Activated T-cell treated with anti-CD3 and anti-CD28 coated beads for 48 hours (primary cell): ENCODE measurements at places on chromosomes 5 and 9.

DNA sequence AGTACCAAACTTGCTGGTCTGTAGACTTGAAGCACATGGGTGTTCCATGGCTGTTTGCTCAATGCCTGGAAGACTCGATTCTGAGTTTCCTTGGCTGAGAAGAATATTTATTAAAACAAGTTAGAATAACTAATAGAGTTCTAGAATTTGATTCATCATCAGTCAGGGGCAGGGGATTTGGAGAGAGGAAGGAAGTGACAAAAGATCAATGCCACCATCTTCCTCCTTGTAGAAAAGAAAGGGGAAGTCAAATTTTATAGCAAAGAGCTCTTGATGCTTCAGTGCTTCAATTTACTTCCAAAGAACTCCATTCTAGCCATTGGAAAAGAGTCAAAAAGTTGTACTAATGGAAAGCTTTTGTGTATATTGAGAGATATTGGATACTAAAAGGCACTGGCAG, 236.3 kb downstream of the MCTP1 start:
- no peak for DNase-seq

DNA sequence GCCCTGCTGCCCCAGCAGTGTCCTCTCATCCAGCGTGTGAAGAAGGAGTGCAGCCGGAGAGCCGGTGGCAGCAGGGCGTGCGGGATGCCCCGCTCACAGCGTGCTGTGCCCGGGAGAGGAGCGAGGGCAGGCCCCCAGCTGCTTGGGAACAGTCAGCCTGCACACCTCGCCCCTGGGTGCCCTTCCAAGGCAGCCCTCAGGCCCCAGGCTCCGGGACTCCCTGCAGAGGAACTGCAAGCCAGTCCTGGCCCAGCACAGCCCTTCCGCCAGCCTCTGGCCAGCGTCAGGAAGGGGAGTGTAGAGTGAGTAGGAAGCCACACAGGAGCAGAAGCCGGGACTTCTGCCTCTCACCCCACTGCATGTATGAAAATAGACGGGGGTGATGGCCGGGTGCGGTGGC, 43.5 kb downstream of the ADAMTS2 start:
- DNase-seq, result no peak

DNA sequence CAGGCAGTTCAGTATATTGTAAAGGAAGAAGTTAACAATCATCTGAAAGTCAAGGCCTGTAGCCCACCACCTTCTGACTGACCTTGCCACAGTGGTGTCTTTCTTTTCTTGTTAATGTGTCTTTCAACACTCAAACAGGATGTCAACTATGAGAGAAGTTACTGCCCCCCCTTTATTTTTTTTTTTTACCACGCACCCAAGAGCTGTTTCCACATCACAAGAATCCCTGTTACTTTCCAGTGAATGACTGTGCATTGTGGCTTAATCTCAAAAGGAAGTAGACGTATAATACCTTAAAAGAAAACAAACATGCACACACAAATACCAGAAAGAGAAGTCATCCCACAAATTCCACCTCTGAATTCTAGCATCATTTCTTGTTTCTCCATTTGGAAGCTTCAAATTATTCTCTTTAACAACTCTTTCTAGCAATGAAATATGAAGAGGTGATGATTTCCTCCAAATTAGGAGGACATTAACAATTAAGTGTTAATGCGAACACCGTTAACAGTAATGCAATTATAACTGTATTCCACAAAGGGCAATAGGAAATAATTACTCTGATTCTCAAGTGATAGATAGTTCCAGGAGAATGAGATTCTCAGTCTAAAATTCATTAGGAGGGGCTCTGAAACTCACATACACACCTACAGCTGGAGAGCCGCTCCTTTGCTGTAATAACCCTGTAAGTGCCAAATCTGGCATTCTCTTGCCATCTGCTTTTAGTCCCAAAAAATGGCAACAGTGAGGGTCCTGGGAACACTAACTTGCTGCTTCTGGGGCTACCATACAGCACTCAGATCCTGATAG, 201.0 kb downstream of the EFNA5 start:
- DNase-seq, result no peak

DNA sequence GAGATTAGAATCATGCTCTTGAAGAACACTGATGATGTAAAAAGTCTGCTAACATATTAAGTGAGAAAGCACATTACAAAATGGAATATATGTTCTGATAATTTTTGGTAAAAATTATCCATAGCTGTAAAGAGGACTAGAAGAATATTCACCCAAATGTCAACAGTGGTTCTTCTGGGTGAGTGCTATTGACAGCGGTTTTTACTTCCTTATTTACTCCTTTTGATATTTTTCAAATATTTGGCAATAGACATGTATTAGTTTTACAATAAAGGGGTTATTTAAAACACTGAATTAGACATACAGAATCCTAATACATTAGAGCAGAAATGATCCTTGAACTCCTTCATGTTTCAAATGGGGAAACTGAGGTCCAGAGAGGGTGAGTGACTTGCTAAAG, 26.9 kb upstream of the MEGF9 start:
- no peak for DNase-seq

DNA sequence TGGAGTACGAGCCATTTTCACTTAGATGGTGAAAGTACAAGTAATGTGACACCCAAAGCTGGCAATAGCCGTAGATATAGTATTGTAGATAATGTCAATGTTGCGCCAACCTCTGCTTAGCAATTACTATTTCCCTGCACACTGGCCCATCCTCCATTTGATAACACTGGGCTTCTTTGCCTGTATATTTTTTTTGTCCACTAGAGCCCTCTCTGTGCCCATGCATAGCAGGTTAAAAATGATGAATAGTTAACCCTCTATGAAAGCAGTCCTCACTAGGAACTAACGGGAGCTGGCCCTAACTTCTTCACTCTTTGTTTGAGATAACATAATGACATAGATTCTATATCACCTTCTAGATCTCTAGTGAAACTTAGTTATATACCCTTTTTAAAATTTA, 416.8 kb downstream of the TUSC1 start:
- no peak for DNase-seq

DNA sequence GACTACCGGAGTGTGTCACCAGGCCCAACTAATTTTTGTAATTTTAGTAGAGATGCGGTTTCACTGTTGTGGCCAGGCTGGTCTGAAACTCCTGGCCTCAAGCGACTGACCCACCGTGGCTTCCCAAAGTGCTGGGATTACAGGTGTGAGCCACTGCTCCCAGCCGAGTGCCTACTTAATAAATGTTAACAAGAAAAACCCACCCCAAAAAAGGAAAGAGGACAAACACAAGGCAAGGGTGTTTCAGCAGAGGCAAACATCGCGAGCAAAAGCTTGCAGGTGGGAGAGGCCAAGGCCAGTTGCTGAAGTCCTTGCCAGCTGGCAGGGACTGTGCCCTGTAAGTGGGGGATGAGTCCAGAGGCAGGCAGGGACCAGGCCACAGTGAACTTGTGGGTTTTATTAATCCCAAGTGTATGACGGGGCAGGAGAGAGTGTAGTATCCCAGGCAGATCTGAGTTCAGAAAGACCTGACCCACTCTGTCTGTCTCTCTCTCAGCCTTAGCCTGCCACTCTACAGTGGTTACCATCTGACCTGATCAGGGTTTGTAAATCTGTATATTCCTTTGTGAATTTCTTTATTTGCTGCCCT, 6.4 kb upstream of the FPGS start:
- no peak for DNase-seq

- no peak for DNase-seq
Measured at GRCh38 chr9:114034661-114035062, 43.4 kb downstream of the AMBP start.

- DNase-seq, result no peak
Measured at GRCh38 chr9:87629104-87629503, 96.8 kb upstream of the CTSL start.

GRCh38 chr9:68821911-68822310, 116.9 kb downstream of the PIP5K1B start:
- no peak for DNase-seq

DNA sequence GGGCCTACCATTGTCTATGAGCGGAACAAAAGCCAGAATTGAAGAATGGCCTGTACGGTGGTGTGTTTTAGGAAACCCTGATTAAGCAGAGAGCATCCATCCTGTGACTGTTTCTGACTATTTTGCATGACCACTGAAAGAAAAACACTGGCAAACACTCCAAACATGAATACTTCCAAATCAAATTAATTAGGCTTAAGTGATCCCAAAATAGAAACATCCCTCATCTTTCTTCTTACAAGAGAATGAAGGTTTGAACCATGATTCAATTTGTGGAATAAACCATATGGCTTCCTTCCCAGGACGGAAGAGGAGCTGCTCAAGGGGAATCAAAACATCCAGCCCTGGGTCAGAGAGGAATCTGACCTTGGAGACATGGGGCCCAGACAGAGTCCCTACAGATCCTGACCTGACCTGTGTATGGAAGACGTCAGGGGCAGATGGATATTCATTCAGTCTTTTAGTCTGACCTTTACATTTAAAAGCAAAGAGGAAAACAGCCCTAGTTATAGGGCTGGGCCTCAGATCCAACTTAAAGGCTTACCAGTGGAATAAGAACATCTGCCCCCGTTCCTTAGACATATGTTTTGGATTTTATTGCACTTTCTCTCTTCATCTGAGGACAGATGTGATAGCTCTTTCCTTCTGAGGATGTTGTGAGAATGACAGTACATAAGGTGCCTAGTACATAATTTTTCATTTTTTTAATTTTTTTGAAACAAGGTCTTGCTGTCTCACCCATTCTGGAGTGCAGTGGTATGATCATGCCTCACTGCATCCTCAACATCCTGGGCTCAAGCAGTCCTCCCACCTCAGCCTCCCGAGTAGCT, 17.6 kb upstream of the RECK start:
- DNase-seq, result no peak

DNA sequence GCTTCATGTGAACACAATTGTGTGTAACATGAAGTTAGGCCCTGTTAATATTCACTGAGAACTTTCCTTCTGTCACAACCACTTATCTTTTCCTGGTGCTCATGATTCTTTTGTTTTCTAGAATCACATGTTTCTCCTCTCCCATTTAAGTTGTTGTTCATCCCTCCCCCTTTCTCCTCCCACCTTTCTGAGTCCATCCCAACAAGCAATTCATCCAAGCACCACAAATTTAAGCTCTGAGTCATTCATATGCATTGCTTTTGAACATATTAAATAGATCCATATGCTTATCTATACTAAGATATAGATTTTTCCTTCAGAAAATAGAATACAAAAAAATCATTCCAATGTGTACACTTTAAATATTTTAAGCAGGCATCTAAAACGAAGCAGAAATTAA, 75.2 kb upstream of the NFIB start:
- DNase-seq, result no peak

DNA sequence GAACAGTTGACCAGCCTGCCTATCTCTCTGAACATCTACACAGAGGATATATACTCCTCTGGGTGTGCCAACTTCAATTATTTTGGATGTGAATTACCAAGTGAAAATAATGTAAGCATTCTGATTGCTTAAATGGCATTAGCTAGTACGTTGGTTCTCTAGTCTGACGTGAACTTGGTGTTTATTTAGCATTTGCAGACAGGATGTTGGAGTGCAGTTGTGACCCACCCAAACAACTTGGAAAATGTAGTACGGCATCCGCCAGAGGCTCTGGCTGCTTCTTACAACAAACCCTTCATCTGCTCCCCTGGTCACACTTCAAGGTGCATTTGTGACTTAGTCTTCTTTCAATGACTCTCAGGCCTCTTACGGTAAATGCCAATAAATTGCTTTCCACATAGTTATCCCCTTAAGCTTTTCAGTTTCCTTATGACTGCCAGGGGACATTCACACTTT, 616.6 kb downstream of the PDE4D start:
- DNase-seq, result no peak

- no peak for DNase-seq
Measured at GRCh38 chr5:168712280-168712924, 133.2 kb upstream of the PANK3 start.
